ENCODE measurements at places on chromosomes 6 and 20.

DNA sequence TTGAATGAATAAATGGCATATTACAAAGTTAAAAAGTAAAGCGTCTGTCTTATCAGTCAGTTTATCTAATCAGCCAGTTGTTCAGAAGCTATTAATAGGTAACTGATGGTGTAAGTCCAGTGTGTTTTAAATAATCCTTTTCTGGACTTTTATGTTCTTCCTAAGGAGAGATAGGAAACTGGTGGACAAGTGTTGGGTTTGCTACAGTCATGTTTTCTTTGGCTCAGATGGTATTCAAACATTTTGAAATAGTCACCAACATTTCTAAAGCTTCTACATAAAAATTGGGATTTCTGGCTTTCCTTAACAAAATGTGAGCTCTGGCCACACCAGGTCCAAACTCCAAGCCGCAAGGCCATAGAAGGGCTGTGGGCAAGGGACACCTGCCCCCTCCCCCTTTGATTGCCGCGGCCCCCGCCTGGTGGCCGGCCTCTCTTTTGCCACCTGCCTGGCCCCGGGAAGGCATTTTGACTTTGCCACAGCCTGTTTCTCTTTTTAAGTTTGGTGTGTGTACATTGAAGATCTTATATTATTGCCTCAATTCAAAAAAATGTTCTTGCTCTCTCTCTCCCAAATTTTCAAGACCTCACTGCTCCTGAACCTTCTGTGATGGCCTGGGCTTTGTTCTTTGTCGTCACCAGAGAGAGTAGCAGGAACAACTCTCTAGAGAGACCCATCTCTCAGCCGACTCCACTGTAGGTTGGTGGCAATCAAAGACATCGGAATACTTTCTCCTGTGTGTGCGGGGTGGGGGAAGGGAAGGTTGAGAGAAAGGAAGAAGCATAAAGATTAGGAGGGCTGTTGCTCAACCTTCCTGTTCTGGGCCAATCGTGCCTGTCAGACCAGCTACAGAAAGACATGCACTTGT is 84.0 kb upstream of the ZNF217 start:
- peak; percentile 37 for DNase-seq

DNA sequence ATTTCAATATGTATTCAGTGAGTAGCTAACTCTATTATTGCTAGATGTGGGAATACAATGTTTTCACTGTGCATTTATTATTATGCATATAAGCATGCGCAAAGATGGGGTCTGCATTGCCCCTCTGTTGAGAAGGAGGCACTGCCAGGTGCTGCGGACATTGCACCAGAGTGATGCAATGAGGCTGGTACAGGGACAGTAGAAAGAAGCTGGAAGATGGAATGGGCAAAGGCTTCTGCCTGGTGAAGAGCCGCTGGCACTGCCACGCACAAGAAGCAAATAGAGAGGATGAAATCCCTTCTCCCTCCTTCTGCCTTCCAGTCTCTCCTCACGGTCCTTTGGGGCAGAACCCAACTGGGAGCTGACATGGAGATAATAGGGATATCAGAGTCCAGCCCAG is 154.5 kb upstream of the TNFAIP3 start:
- no peak for DNase-seq

DNA sequence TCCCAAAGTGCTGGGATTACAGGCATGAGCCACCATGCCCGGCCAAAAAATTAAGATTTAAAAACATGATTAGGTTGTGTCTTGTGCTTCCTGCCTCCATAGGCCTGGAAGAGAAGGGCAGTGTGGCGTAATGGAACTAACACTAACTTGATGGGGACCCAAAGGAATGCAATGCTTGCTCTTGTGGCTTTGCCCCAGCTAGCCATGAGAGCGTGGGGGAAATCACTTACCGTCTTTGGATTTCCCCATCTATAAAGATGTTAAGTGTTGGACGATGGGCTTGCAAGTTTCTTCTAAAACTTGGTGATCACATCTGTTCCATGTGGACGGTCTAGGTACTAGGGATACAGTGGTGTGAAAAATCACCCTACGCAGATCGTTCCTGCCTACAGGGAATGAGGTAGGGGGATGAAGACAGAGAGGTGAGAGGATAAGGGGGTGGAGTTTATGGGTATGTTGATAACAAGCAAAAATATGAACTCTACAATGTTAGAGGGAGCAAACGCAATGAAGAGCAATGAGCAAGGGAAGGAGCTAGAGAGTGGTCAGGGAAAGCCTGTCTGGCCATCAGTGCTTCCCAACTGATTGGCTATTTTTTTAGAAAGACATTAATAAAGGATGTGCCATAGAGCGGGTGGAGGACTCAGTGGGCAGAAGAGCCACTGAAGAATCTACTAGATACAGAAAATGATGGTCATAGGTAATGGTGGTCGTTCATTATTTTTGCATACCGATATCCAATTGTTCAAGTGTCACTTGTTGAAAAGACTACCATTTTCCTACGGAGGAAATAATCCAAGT is 165.2 kb downstream of the BCAS1 start:
- no peak for DNase-seq

DNA sequence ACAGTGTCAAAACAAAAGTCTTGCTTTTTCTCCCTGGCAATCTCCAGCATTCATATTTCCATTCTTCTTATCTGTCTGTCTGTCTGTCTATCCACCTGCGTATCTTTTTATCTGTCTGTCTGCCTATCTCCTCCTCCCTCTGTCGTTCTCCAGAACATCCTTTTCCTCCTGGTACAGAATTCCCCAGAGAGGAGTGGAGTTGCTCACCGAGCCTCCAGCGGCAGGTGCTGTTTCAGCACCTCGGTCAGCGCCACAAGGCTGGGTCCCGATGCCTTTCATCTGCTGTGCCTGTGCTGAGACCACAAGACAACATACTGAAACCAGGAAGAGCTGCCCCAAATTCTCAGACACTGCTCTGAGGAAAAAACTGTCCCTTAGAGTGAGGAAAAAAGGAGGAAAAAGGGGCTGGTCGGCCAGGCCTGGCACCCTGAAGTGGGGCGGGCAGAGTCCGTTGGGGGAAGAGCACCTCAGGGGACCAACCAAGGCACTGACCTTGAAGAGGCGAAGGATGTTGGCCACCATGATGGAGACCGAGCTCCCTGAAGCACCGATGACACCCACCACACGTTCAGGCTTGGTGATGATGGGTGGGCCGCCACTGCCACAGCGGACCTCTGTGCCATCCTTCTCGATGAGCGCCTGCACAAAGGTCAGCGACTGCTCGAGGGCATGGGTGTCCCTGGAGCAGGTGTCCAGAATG is 13.3 kb downstream of the GRM4 start:
- peak; percentile 79 for DNase-seq

DNA sequence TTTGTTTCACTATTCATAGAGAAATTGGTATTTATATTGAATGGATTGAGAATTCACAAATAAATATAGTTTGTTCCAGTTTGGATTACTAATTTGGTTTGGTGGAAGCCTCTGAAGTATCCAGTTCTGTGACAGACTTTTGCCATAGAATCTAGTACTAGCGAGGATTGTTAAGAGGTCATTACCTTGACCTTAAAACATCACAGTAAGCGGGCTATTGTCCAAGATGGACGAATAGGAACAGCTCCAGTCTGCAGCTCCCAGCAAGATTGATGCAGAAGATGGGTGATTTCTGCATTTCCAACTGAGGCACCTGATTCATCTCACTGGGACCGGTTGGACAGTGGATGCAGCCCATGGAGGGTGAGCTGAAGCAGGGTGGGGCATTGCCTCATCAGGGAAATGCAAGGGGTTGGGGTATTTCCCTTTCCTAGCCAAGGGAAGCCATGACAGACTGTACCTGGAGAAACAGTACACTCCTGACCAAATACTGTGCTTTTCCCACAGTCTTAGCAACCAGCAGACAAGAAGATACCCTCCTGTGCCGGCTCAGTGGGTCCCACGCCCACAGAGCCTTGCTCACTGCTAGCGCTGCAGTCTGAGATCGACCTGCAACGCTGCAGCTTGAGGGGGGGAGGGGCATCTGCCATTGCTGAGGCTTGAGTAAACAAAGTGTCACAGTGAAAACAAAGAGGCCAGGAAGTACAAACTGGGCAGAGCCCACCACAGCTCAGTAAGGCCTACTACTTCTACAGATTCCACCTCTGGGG is 66.4 kb upstream of the NEDD9 start:
- DNase-seq: peak; percentile 10

DNA sequence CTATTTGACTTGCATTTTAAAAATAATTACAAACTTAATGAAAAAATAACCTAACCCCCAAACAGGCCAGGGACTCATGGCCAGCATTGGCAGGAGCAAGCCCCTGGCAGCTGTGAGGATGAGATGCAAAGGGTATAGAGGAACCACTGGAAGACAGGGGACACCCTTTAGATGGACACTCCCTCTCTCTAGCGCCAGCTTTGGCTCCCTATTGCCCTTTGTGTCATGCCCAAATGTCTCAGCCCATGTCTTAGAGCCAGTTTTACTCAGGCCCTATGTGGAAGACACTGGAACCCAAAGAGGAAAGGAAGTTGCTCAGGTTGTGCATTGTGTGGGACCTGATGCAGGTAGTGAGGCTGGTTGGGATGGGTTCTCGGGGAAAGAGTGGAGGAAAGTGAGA is 34.9 kb upstream of the RSPO4 start:
- no peak for DNase-seq

- no peak for DNase-seq
Measured at GRCh38 chr6:136751522-136751956, 40.7 kb downstream of the MAP3K5 start.

Measured in endothelial cell (in vitro differentiated cells).